ENCODE measurements at places on chromosomes 4 and X. TPM values are rescaled to one million over a fixed set of nuclear protein-coding genes. Genes with fewer than 3 reads are reported as not detected.
A peak's percentile ranks its signal among the peaks of the same experiment; 100 is the strongest.

Gene PRIMPOL
- 20.1 TPM for polyA plus RNA-seq

Gene RXFP1
- not detected for polyA plus RNA-seq

Gene TBX22
- not detected for polyA plus RNA-seq

Gene PGK1
- polyA plus RNA-seq = 422 TPM

Gene CNKSR2
- 7.5 TPM for polyA plus RNA-seq

Gene ATOH1
- polyA plus RNA-seq = not detected

Gene COMMD8
- 52.8 TPM for polyA plus RNA-seq

Gene TCEAL6
- not detected for polyA plus RNA-seq

Gene MAGEB10
- not detected for polyA plus RNA-seq

GRCh38 chr4:171981185-171981584 lies 168.0 kb downstream of the GALNTL6 start:
- DNase-seq = no peak

- DNase-seq = no peak
Measured at GRCh38 chr4:43394976-43395375, 502.5 kb downstream of the GRXCR1 start.

DNA sequence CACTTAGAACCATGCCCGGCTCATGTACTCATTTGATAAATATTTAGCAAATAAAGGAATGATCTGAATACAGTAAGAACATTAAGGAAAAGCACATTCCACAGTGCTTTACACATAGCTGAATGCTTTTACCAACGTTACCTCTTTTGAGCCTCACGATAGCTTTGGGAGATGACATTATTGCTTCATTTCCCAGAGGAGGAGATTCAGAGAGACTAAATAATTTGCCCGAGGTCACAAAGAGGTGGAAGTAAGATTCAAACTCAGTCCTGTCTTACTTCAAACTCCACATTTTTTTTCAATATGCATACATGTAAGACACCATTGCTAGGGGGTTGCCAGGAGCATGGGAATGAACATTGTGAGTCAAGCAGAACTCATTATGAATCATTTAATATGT lies 538.5 kb downstream of the BCOR start:
- DNase-seq = no peak

DNA sequence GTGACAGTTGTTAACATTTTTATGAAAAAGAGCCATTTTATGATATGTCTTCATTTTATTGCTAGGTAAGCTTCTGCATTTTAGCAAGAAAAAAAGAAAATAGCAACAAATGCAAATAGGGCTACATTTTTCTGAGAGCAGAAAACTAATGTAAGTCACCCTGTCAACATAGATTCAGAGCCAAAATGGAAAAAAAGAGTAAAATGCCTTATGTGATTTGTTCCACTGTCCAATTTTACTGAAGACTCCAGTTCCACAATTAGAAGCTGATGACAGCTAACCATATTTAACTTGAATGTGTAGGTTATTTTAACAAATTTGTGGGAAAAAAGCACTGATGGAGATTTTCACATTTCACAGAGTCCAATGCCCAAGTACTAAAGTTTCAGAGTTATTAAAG lies 772.3 kb downstream of the FAT4 start:
- no peak for DNase-seq

DNA sequence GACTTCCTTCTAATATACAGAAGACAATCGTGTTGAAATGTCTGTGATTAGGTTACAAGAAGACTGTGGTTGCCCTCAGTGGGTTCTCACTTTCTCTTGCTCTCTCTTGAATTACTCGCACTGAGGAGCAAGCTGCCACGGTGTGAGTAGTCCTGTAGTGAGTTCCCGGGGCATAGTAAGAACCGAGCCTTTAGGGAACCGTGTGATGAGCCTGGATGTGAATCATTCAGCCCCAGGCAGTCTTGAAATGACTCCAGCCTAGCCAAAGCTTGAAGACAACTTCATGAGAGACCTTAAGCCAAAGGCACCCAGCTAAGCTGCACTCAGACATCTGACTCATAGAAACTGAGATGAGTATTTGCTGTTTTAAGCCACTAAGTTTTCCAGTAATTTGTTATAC lies 292.7 kb downstream of the SPOCK3 start:
- DNase-seq = no peak

GRCh38 chrX:114152130-114152529 lies 431.8 kb upstream of the HTR2C start:
- DNase-seq = no peak

DNA sequence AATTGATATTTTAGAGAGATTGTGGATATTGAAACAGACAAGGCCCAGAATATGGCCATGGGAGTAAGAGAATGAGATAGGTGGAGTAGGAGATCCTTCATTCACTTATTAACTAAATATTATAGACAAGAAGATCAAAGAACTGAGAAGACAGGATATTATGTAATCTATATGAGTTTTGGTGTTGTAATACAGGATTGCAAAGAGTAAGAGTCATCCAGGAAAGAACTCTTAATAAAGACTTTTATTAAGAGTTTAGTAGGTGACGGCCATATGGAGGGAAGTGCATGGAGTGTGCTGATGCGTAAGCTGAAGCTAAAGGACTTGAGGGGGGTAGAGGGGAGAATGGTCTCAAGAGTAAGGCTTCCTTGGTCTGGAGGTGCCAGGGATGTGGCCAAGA lies 153.7 kb downstream of the VEGFC start:
- no peak for DNase-seq

DNA sequence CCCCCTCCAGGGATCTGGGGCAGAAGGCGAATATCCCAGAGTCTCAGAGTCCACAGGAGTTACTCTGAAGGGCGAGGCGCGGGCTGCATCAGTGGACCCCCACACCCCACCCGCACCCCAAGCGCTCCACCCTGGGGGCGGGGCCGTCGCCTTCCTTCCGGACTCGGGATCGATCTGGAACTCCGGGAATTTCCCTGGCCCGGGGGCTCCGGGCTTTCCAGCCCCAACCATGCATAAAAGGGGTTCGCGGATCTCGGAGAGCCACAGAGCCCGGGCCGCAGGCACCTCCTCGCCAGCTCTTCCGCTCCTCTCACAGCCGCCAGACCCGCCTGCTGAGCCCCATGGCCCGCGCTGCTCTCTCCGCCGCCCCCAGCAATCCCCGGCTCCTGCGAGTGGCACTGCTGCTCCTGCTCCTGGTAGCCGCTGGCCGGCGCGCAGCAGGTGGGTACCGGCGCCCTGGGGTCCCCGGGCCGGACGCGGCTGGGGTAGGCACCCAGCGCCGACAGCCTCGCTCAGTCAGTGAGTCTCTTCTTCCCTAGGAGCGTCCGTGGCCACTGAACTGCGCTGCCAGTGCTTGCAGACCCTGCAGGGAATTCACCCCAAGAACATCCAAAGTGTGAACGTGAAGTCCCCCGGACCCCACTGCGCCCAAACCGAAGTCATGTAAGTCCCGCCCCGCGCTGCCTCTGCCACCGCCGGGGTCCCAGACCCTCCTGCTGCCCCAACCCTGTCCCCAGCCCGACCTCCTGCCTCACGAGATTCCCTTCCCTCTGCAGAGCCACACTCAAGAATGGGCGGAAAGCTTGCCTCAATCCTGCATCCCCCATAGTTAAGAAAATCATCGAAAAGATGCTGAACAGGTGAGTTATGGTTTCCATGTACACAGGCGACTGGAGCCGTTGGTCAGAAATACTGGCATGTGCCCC lies at the start of gene CXCL1:
CXCL1 (plus strand) TSS at position 264 of the 926 bp plus-strand sequence; CDS start at position 342, 78 bp downstream.
- DNase-seq = no peak

GRCh38 chr4:25703731-25704388 lies 48.2 kb downstream of the SLC34A2 start:
- DNase-seq = no peak

DNA sequence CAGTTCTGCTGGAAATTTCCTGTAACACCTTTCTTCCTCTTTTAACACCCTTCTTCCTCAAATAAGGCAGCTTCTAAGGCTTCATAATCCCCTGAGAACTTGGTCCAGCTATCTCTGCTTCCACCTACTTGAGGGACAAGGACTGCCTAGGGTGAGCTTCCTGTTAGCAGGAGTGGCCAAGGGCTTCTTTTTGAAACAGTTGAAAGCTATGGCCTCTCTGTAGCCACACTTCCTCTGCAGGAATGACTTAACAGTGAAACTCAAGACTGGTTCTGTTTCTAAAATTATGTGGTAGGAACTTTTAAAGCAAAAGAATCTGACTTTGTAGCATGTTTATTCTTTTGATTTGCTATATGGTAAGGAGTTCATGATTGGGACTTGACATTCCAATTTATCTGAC lies 108.5 kb upstream of the WDR1 start:
- no peak for DNase-seq

- no peak for DNase-seq
Measured at GRCh38 chr4:3762753-3763549, 3.2 kb upstream of the ADRA2C start.

GRCh38 chrX:149371986-149372385 lies 133.1 kb downstream of the IDS start:
- DNase-seq = no peak

- DNase-seq = no peak
Measured at GRCh38 chr4:84498935-84499623, at the start of gene NKX6-1. Gene NKX6-1 (minus strand): TSS chr4:84499292. CDS start chr4:84498228, 1,064 bp downstream.

DNA sequence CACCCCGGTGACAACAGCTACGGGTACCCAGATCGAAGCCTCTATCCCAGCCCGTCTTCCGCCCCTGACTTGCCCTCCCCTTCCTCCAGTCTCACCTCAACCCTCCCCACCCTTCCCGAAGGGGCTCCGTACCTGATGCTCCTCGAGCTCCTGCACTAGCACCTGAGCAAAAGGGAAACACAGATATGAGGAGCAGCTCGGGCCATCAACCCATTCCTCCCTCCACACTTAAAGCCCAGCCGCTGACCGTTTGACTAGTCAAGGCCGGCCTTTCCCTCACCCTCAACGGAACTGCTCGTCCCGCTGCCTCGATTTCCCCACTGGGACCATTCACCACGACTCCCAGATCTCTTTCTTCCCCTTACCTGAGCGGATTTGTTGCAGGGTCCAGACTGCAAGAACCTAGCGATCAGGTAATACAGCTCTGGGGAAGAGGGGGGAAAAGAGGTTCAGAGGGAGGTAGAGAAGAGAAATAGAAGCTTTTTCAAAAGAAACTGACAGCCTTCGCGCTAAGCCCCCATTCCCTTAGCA lies 731 bp downstream of the BRWD3 start:
- peak; percentile 31 for DNase-seq

GRCh38 chrX:9611436-9612145 lies 146.7 kb downstream of the TBL1X start:
- no peak for DNase-seq

- no peak for DNase-seq
Measured at GRCh38 chr4:89939994-89940393, 45.3 kb downstream of the MMRN1 start.

DNA sequence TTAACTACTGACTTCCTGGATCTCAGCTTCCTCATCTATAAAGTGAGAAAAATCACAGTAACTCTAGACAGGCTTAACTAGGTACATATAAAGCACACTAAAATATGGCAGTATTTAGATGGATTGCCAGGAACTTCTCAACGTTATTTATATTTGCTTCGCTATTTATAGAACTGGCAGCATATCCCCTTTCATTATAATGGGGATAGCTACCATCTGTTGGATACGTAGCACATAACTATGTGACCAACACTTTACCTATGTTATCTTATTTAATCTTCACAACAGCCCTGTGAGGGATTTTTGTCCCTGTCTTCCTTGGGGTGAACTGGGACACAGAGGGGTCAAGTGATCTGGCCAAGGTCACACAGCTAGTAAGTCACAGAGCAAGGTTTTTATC lies 64.6 kb downstream of the ENPEP start:
- no peak for DNase-seq

GRCh38 chrX:15515931-15516330 lies 15.3 kb downstream of the BMX start:
- no peak for DNase-seq

- peak; percentile 88 for DNase-seq
Measured at GRCh38 chrX:119685225-119686066, 7.5 kb downstream of the SEPTIN6 start.

DNA sequence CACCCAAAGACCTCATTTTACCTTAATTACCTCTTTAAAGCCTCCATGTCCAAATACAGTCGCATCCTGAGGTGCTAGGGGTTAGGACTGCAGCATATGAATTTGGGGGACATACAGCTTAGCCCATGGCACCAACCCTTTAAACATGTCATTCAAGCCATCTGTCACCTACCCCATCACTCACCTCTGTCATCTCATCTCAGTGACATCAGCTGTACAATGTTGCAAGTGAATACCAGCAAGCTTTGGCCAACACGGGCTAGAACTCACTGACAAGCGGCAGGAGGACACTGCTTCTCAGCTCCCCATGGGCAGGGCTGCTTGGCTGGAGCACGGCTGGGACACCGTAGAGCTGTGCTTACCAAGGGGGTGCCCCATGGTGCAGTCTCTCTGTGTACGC lies 107.5 kb downstream of the STK32B start:
- no peak for DNase-seq

Measured in CD4-positive, CD25-positive, alpha-beta regulatory T cell (primary cell).